ENCODE measurements at places on chromosomes 11 and 22.
A peak's percentile ranks its signal among the peaks of the same experiment; 100 is the strongest.

DNA sequence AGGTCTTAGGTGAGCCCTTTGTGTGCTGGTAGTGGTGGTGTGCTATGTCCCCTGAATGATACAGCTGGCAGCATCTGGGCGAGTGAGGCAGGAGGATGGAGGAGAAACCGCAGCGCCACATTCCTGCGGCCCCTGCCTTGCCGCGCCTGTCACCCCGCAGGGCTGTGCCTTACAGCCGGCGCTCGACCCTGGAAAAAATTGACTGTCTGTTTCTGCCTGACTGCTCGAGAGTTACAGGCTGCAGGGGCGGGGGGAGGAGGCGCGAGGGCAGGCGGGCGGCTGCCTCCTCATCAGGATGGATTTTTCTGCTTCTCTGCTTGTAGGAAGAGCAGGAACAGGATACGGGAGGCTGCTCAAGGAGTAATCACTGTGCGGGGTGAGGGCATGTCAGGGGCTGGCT lies 443.4 kb downstream of the MIAT start:
- DNase-seq, result no peak

- DNase-seq, result no peak
Observed at GRCh38 chr11:64605656-64606585, 14.9 kb downstream of the SLC22A12 start.

DNA sequence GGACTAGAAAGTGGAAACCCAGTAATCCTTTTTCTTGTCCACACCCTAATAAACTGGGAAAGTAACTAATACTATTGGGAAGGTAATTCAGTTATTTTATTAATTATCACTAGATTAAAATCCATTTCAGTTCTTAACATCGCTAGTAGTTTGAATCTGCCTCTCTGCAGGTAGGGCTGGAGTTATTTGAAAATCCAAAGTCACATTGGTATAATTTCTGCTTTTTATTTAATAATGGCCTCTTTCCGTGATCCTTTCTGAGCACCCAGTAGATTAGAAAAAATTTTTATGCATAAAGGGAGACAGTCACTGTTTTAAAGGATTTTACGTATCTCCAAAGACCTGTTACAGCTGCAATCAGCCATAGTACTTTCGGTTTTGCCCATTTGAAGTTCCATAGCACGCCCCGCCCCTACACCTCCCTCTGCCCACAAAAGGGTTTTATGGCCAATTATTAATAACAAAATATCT lies 605 bp upstream of the COPB1 start:
- DNase-seq, result no peak

DNA sequence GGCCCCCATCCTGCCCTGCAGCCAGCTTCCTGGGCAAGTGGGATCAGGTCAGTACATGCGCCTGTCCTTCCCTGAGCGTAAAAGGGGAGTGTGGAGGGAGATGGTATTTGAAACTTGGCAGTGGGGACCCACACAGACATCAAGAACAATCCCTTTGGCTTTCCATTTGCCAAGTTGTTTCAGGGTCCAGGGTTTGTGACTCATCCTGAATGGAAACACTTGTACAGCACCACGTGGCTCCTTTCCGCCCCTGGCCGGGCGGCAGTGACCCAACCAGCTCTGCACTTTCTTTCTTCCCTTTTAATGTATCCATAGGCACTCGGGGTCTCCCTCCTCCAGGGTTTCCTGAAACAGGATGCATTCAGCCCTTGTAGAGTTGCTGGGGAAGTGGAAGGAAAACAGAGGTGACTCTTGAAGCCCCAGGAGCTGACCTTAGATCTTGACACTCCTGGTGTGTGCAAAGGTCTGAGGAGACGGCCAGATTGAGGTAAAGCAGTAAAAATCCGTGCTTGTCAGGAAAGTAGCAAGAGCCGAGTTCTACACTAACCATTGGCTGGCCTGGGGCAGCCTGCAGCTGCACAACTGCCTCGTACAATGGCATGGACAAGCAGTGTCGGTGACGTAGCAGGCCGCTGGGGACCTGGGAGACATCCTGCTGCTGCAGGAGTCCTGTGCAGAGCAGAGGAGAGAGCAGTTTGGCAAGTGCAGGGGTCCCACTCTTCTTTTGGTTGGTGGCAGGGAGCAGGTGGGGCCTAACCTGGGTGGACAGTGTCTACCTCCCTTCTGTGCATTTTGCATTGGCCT lies 189.8 kb downstream of the SNX19 start:
- no peak for DNase-seq

- peak; percentile 59 for DNase-seq
Observed at GRCh38 chr11:65856689-65857499, 1.1 kb downstream of the CFL1 start.

- no peak for DNase-seq
Observed at GRCh38 chr22:23234409-23235161, 54.3 kb downstream of the BCR start.

GRCh38 chr11:93020248-93021046 lies 51.0 kb downstream of the MTNR1B start:
- no peak for DNase-seq

- DNase-seq, result no peak
Observed at GRCh38 chr11:88814076-88814475, 251.7 kb downstream of the GRM5 start.

DNA sequence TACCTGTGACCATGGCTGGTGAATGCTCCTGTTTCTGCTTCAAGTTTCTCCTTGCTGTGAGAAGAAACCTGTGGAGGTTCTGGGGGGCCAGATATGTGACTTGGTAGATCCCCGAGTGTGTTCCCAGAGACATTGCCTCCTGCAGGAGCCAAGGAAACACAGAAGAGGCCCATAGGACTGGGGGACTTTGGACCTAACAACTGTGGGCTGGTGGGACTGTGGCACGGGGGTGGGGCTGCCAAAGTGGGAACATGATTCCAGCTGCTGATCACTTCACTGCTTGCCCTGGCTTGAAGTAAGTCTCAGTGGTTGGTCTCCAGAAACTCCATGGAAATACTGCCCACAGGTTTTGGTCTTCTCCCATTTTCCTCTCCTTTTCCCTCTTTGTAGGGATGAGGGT lies 4.1 kb upstream of the NR1H3 start:
- no peak for DNase-seq

DNA sequence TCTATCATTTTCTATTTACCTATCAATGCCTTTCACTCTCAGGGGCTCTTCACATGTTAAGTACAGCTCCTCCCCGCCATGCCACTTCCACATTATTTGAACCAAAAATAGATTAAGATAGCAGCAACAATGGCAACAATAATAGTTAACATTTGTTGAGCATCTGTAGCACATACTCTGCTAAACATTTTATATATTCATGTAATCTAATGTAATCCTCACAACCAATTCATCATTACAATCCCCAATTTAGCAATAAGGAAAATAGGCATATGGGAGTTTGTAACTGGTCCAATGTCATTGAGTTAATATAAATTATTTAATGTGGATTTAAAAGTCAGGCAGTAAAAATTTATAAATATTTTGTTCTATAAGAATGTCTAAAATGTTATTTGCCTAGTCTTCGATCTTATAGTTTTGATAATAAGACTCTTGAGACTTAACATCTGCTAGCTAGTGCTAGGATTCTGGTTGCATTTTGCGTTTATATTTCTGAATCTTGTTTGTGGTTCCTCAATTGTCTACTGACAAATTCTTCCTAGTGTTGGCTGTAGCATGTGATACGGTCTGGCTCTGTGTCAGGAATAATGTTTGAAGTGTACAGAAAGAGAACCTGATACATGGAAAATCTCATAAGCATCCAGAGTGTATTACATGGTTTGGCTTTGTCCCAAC lies 621.5 kb upstream of the LUZP2 start:
- DNase-seq, result no peak

DNA sequence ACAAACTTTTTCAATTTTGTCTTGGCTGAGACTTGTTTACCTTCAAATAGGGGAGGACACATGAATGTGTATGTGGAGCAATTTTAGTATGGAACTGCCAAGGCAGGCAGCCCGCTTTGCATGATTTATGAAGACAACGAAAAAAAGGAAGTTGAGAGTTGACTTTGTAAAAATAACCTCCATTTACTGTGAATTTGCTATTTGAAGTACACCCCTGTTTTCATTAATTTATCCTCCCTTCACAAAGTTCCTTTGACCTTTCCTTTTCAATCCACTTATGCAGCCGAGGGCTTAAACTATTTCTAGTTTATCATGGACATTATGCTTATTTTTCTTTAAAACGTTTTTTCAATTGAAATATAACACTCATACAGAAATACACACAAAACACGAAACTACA lies 369.6 kb upstream of the CADM1 start:
- no peak for DNase-seq

DNA sequence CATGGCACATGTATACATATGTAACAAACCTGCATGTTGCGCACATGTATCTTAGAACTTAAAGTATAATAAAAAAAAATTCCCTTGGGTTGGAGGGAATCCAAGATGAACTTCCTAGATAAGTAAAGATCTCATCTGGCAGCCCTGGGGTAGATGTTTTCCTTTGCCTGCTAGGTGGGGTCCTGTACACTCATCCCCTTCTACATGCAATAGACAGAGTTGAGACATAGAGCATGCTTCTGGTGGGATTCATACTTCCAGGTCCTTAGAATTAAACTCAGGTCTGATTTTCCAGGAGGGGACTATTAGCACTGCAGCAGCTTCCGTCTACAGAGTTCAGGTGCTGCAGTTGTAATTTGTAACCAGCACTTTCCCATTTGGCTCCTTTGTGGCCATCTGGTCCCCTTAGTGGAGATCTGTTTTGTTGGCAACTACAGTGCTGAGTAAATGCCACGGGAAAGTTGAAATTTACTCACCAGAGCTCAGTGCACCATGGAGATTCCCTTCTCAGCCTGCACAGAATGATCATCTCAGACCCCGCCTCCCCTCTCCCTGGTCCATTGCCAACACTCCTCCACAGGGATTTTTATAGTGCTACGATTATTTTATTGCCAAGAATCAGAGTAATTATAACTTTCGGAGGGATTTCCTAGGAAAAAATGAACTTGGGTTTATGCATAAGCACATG lies 220.1 kb upstream of the E2F8 start:
- DNase-seq, result no peak
